CD8-positive, alpha-beta memory T cell (primary cell): ENCODE measurements at places on chromosomes 11 and 22. TPM values are rescaled to one million over a fixed set of nuclear protein-coding genes. Genes with fewer than 3 reads are reported as not detected.

- no peak for DNase-seq
Measured at GRCh38 chr11:106533046-106533445, 455.6 kb downstream of the AASDHPPT start.

- no peak for DNase-seq
Measured at GRCh38 chr11:65118097-65118837, 766 bp upstream of the ZNHIT2 start.

The NTM gene
- total RNA-seq = not detected

GRCh38 chr22:45226503-45227186 lies 14.0 kb downstream of the KIAA0930 start:
- no peak for DNase-seq

The SHANK3 gene
- total RNA-seq = 0.07 TPM

DNA sequence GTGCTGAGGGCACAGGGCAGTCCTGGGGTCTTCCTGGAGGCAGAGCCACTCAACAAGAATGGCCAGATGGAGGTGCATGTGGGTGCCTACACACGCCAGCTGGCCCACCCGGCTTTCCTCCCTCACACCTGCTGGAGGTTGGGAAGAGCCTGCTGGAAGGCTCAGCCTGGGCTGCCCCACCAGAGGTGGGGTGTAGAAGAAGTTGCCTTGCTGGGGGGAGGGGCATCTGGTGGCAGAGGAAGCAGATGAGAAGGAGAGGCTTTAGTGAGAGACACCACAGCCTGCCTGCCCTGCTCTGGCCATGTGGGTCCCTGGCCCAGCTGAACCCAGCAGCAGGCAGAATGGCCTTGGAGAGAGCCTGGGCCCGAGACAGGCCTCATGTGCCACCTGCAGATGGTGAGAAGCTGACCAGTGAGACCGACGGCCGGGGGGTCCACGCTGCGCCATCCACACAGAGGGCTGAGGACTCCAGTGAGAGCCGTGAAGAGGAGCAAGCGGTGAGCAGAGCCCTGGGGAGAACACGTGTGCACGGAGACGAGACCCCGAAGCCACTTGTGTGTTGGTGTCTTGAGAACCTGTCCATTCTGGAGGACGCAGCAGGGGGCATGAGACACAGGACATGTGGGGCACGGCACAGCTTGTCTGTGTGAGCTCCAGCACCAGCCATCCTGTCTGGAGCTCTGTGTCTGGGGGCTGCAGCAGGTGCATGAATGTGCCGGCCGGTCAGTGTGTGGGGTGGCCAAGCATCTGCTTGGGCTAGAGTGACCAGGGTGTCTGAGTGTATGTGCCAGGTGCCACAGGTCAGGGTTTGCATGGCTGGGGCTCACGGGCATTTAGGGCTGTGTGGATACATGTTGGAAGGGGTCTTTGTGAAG lies 2.7 kb downstream of the B4GALNT4 start:
- no peak for DNase-seq

DNA sequence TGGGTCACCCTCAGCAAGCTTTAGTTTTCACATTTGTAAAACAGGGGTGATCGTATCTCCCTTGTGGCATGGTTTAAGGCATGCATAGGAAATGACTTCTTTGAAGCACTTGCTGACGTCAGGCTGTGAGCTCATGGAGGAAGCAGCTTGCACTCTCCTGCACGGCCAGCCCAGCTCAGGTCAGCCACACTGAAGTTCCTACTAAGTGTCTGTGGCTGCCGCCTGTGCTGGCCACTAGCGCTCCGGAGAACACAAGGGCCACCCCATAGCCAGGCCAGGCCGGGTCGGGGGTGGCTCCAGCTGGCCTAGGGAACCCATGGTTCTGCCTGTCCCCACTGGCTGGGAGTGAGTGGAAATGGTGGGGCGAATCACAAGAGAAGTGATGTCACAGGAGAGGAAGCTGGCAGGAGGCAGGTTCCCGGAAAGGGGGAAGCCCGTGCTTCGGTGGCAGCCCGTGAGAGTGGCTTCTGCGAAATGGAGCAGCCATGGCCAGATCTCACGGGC lies 28.2 kb downstream of the KCTD17 start:
- peak; percentile 91 for DNase-seq

The LRRC32 gene
- 2.8 TPM for total RNA-seq

DNA sequence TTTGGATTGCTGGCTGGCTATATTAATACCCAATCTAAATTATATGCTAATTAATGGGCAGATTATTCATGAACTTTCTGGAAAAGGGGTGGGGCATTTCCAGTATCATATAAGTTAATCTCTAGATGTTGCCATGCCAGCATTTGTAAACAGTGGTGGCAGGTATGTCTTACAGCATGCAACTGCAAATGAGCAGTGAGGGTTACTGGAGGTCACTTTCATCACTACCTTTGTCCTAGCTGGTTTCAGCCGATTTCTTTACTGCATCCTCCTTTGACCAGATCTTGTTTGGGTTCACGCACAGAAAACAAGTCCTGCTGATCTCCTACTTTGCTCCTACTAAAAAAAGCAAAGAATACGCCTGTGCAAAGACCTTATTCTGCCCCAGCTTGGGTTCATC lies 89.1 kb upstream of the USP47 start:
- no peak for DNase-seq

- no peak for DNase-seq
Measured at GRCh38 chr11:124442442-124442841, 3.1 kb downstream of the OR8B8 start.

- no peak for DNase-seq
Measured at GRCh38 chr11:86046116-86046515, 22.8 kb downstream of the PICALM start.

DNA sequence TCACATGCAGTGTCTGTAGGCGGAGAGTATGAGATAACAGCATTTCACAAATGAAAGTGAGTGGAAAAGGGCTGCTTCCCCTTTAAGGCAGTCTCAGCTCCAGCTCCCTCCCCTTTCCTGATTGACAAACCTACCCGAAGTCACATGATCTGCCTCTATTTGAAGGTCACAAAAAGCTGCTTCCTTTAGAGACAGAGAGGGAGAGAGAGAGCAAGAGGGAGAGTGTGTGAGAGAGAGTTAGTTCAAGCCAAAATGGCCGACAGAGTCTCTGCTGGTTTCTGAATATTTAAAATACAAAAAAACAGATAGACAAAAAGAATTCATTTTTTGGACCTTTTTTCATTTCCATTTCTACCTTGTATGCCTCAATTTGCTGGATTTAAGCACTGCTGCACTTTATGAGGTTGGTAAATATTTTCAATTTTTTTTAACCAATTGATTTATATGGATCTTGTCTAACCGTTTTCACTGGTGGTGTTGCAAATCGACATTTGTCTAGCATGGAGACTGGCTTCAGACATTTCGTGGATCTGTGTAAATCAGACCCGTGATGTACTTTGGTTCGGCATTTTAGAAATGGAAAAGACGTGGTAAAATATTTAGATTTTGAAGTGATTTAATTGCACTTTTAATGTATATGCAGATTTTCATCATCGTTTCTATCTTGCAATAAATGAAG lies at the start of gene TNRC6B:
Gene TNRC6B, plus strand, starts transcription at position 188 of the 679 bp plus-strand sequence. Its CDS starts 211 bp downstream, at position 399.
- DNase-seq = peak; percentile 87

The PYGM gene
- 2.2 TPM for total RNA-seq
